ENCODE measurements at places on chromosomes 2 and 18.

GRCh38 chr2:62478093-62478580, 27.9 kb downstream of the TMEM17 start:
- DNase-seq: no peak

- DNase-seq: no peak
Observed at GRCh38 chr2:181311837-181312236, 145.3 kb upstream of the ITGA4 start.

DNA sequence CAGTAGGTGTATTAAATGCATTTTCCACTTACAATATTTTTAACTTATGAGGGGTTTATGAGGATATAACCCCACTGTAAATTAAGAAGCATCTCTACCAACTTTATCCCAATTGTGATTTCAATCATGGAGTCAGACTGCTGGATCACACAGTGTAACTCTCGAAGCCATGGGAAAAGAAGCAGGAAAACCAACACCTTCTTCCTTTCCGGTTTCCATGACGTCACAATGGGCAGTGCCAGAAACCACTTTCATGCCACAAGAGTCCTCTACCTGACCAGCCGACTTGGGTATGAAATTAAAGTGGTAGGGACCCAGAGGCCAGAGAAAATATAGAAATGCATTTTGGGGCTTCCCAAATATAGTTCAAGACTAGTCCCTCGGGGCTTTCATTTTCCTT, 4.2 kb downstream of the RNF152 start:
- DNase-seq: no peak

DNA sequence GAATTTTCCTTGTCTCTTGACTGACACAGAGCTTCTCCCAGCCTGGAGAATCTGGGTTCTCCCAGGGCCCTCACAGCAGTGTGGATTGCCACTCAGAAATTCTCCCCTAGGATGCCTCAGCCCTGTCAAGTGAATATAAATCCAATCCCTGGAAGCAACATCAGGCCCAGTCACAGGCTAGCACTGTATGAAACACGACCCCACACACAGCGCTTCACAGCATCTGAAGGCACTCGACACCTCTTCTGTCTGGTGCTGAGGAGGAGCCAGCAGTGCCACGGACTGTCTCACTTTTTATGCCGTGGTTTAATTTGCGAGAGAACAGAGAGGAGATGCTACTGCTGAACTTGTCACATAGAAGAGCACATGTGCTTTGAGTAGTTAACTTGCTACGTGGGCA, 164.5 kb downstream of the NAPG start:
- DNase-seq: no peak

- DNase-seq: no peak
Observed at GRCh38 chr2:222240676-222241049, 58.1 kb downstream of the PAX3 start.

- DNase-seq: no peak
Observed at GRCh38 chr2:72014831-72015230, 132.8 kb downstream of the CYP26B1 start.

- no peak for DNase-seq
Observed at GRCh38 chr2:100257939-100258338, 64.4 kb downstream of the LONRF2 start.

DNA sequence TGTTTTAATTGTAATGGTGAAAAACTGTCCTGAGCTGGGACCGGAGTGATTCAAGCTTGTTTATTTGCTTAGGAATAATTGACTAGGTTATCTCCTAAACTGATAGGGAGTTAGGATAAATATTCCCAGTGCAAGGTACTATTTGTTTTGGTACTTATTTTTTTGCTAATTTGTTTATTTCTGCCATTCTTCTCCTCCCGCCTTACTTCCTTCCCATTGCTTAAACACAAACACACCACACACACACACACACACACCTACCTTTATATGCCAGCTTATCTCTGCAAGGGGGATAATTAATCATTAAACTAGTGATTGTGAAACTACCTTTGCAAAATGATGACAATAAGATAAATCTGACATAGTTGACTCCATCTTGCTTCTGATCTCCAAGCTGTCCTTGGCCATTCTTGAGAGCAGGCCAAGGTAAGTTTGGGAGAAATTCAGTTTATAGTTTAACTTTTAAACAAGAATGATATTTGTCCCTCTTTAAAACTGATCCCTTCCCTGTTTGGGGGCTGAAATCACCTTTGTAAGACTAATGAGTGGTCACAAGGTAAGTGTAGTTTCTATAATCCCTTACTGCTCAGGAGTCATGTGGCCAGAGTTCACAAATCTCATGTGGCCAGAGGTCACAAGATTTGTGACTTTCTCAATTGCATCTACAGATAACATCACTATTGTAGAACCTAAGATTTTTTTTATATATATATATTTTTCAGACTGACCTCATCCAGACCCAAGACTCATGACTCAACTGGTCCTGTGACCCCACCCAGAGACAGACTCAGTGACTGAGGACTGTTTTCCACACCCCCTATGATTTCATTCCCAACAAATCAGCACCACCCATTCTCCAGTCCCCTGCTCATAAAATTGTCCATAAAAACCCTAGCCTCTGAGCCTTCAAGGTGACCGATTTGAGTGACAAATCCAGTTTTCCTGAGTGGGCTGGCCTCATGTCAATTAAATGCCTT, 83.1 kb upstream of the LRRTM4 start:
- no peak for DNase-seq

DNA sequence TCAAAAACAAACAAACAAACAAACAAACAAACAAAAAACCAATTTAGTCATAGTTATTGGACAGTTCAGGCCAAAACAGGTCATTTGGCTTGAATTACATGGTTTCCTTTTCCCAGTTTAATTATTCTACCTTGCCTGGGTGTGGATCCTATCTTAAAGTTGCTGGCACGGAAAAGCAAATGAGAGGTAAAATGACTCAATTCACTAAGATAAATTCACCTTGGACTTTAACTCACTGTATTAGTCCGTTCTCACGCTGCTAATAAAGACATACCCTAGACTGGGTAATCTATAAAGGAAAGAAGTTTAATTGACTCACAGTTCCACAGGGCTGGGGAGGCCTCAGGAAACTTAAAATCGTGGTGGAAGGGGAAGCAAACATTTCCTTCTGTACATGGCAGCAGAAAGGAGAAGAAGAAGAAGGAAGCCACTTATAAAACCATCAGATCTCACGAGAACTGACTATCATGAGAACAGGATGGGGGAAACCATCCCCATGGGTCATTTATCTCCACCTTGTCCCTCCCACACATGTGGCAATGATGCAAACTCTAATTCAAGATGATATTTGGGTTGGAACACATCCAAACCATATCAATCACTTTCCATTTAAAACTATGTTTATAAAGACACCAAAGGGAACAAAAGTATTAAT, 22.5 kb upstream of the TRAPPC8 start:
- DNase-seq: no peak

GRCh38 chr2:73284296-73285158, at the start of gene FBXO41:
Gene FBXO41 (minus strand): TSS chr2:73284478. CDS start chr2:73269630, 14,848 bp downstream.
- DNase-seq: no peak

GRCh38 chr2:240909216-240909974, 3.3 kb downstream of the CROCC2 start:
- DNase-seq: no peak

All from activated naive CD4-positive, alpha-beta T cell (primary cell).